ENCODE measurements at places on chromosomes 2 and 18. TPM values are rescaled to one million over a fixed set of nuclear protein-coding genes. Genes with fewer than 3 reads are reported as not detected.

DNA sequence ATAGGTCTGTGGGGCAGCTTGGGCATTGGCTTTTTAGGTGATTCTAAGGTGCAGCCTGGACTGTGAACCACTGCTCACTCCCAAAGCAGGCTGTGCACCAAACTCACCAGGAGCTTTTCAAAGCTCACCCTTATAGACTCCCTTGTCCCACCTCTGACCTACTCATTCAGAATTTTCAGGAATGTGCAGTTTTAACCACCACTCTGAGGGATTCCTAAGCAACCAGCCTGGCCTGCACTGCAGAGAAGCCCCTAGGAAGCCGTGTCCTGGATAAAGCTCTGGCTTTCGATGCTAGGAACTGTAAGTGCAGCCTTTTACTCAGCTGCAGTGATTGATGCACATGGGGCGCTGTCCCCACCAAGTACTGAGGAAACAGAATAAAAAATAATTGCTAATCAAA lies 33.0 kb downstream of the MRO start:
- DNase-seq, result no peak
- H3K4me1 ChIP-seq, result no peaks in the 10 kb centered on the region
- H3K36me3 ChIP-seq, result no peaks in the 10 kb centered on the region
- H3K27me3 ChIP-seq, result no peaks in the 10 kb centered on the region

The RTP5 gene
- total RNA-seq, result not detected

- H3K4me1 ChIP-seq, result no peaks in the 10 kb centered on the region
- no peak overlapping the region for H3K4me3 ChIP-seq
- H3K27me3 ChIP-seq, result no peaks in the 10 kb centered on the region
- no peak overlapping the region for H3K27ac ChIP-seq
- H3K36me3 ChIP-seq, result no peaks in the 10 kb centered on the region
- no peak for DNase-seq
Observed at GRCh38 chr2:150607390-150607811, 119.9 kb upstream of the RND3 start.

- no peaks in the 10 kb centered on the region for H3K4me1 ChIP-seq
- H3K36me3 ChIP-seq, result no peaks in the 10 kb centered on the region
- H3K27me3 ChIP-seq, result no peaks in the 10 kb centered on the region
- no peak for DNase-seq
- no peak overlapping the region for H3K27ac ChIP-seq
Observed at GRCh38 chr18:26634631-26635030, 86.3 kb upstream of the KCTD1 start.

Measured in adrenal gland (tissue), 19 donors.